HCT116 (cell line): ENCODE measurements at places on chromosomes 5 and 9.

DNA sequence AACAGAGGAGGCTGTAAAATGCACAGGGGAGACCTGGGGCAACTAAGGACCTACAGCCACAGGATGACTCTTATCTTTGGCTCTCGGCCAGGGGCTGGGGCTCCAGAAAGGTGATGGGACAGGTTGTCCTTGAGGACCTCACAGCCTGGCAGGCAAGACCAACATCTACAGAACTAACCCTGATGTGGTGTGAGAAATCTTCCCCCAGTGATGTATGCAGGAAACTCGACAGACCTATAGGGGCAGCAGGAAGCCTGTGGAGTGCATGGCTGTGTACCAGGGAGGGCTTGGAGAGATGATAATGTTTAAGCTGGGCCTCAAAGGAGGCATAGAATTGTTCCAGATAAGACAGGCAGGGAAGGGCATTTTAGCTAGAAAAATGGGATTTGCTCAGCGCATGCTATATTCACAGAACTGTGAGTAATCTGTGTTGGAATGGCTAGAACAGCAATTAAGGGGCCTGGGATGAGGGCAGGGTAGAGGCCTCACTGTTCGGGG lies 68.5 kb upstream of the SLC25A51 start:
- DNase-seq, result no peak

DNA sequence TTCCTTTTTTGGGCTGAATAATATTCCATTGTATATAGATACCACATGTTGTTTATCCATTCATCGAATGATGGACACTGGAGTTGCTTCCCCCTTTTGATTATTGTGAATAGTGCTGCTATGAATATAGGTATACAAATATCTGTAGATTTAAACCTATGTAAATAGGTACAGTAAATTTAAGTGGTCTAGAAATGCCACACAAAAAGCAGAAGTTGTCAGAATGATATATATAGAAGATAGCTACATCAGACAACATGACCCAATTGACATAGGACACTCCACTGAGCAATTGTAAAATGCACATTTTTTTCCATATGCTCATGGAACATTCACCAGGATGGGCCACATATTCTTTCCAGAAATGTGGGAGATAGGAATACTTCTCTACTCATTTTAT lies 77.6 kb downstream of the SMIM15 start:
- no peak for DNase-seq

DNA sequence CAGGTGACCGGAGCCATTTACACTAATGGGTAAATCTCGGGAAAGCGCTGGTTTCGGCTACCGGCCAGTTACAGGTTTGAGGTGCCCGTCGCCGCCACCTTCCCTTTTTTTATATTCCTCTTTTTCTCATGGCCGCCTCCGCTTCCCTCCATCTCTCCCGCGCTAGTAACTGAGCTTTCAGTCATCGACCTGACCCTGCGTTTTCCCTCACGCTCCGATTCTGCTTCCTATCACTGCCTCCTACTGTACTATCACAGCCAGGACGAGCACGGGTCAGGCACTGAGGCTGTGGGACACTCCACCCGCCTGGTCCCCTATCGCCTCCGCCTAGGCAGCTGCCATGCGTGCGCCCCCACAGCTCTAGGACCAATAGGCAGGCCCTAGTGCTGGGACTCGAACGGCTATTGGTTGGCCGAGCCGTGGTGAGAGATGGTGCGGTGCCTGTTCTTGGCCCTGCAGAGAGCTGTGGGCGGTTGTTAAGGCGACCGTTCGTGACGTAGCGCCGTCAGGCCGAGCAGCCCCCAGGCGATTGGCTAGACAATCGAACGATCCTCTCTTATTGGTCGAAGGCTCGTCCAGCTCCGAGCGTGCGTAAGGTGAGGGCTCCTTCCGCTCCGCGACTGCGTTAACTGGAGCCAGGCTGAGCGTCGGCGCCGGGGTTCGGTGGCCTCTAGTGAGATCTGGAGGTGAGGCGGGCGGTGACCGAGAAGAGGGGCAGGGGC lies at the start of gene HMGCR:
HMGCR (plus strand) TSS at position 606 of the 722 bp plus-strand sequence. CDS start 5,386 bp downstream, outside the sequence.
- peak; percentile 99 for DNase-seq

DNA sequence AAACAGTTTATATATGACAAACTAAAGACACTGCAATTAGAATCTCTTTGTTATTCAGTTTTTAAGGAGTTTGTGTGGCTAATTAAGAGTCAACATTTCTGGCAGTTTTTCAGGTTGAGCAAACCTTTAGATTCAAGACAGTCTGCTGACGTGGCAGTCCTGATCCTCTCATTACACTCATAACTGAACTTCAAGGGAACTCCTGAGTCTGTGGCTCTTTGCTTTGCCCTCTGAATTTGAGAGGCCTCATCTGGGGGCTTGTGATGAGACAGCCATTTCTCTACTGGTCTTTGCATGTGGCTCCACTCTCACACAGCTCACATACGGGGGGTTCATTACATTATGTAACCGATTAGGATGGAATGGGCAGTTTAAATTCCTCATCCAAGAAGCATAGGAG lies 182.9 kb upstream of the MEF2C start:
- DNase-seq, result no peak

- no peak for DNase-seq
These were observed 24.2 kb downstream of the KCNIP1 start for GRCh38 chr5:170527991-170528390.

DNA sequence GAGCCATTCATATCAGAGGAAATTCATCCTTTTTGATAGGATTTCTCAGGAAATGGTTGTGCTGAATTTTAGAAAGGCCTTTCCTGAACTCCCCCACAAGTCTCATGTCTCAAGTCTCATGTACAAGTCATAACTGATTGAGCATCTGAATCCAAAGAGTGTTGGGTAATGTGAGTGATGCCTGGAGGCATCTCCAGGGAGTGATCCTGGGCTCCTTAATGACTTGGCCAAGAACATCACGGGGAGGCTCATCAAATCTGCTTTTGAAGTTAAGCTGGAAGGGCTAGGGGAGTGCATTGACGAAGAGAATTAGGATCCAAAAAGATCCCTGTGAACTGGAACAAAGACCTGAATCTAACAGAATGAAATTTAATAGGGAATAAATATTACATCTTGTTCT lies 79.2 kb downstream of the MAST4 start:
- no peak for DNase-seq

DNA sequence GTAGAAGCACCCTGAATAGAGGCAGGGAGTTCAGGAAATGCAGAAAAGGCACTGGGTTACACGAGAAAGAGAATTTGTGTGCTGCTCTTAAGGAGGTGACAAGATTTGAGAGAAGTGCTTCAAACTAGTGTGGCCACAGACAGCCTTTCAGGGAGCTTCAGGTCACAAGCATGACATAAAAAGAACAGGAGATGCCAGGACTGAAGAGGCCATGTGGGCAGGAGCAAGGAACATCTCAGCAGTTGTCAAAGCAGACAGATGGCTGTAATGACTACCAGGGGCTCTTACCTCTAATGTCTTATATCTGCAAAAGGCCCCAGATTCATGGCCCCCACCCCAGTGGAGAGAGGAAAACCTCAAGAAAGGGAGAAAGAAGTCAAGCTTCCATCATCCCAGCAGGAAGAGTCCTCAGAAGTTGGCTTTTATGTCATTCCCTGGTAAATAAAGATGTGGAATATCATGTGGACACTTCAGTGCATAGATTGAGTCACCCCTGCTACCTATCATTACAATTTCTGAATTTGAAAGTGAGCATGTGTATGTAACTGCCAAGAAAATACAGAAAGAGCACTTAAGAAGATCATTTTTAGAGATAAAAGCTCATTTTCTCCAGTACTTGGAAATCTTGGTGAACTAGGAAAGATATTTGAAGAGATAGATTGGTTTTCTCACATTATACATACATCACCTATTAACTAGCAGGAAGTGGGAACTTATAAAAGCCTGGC lies 214.4 kb upstream of the RORB start:
- no peak for DNase-seq

DNA sequence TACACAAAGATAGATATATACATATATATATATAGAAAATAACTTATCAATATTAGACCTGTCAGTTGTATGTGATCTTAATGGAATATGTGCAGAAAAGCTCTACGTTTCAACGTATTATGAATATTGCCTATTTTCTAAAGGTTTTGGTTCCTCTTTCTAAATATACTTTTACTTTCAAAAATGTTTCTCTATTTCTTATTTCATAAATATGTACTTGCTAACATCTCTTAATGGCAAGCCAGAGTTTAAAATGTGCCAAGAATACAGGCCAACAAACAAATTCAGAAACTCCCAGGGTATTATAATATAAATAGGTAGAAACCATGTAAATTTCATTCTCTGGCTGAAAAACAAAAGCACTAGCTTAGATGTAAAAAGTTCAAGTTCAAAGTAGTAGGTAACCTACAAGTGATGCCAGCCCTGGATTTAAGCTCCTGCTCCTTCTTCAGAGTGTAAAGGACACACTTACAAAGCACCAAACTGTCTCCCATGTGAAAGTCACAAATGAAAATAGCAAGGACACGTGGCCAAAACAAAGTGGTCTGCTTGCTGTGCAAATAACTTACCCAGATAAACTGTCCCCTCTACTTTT lies 685.1 kb upstream of the DMAC1 start:
- no peak for DNase-seq

- DNase-seq, result peak; percentile 86
These were observed 41.4 kb downstream of the DAB2IP start for GRCh38 chr9:121692606-121693387.

DNA sequence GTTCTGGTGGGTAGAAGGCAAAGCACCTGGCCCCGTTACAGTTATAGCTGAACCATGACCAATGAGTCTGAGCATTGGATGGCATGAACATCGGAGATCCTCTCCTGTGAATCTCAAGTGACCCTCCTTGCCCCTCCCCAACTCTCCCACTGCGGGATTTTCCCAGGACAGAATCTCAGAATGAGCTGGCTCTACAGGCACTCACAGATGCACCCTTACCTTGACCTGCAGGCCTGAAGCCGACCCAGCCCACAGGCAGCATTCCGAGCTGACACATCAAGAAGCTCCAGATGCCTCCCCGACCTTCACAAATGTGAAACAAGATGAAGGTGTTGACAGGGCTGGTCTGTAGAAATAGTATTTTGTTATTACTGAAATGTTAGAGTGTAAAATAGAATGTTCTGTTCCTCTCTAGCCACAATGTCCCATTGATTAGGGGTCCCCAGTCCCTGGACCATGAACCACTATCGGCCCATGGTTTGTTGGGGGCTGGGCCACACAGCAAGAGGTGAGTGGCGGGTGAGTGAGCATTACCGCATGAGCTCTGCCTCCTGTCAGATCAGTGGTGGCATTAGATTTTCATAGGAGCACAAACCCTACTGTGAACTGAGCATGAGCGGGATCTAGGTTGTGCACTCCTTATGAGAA lies 263.4 kb downstream of the AUH start:
- DNase-seq, result no peak

DNA sequence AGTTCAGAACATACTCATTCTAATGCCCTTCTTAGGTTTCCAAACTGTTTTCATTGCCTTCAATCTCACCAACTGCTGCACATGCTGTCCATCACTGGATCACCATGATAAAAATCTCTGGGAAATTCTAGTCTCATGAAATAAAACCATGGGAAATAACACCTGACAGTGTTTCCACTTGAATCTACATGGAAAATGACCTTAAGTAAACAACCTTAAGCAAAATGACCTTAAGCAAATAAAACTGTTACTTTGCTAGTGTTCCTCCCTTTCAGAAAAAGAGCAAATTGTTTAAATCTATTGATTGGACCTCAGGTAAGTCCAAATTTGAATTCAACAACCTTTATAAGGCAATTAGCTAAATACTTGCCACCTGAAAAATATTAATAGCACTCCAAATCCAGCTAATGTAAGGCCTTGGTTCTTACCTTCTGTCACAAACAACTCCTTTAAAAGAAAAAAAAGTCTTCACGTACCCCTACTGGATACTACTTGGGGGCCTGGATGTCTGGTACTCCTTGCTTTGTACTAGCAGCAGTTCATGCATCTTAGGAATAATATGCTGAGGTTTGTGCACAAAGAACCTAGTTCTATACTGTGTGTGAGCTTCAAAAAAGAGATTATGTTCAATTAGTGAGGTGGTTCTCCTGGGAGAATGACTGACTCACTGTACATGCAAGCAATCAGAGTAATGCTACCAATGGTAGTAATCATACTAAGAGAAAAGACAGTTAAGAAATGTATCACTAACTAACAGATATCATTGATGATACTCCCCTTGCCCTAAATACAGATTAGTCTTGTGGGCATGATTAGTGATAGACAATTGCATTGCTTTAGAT lies 630.4 kb downstream of the PSAT1 start:
- no peak for DNase-seq

- no peak for DNase-seq
These were observed 1259.0 kb upstream of the NUDT12 start for GRCh38 chr5:104821606-104822005.
